ENCODE measurements at places on chromosomes 16 and 17. TPM values are rescaled to one million over a fixed set of nuclear protein-coding genes. Genes with fewer than 3 reads are reported as not detected.

PRAC1 gene
- total RNA-seq: not detected

CX3CL1 gene
- not detected for total RNA-seq

PRPF8 gene
- 405 TPM for total RNA-seq

OR1A1 gene
- not detected for total RNA-seq

CRYM gene
- not detected for total RNA-seq

KRT12 gene
- not detected for total RNA-seq

ATXN2L gene
- total RNA-seq: 337 TPM

FOXO3B gene
- total RNA-seq: 5.7 TPM

CCT6B gene
- 0.96 TPM for total RNA-seq

NPIPA3 gene
- total RNA-seq: 2.7 TPM

SPN gene
- total RNA-seq: 191 TPM

SULT1A1 gene
- total RNA-seq: 8.4 TPM

GCGR gene
- total RNA-seq: not detected

PRSS36 gene
- 0.34 TPM for total RNA-seq

HAS3 gene
- 0.73 TPM for total RNA-seq

NTN1 gene
- 0.34 TPM for total RNA-seq

TMC8 gene
- 234 TPM for total RNA-seq

CA5A gene
- total RNA-seq: 0.13 TPM

SOX15 gene
- total RNA-seq: 0.20 TPM

AHSP gene
- total RNA-seq: not detected

TGFB1I1 gene
- 1.2 TPM for total RNA-seq

TBC1D28 gene
- total RNA-seq: not detected

PLK1 gene
- total RNA-seq: 54.7 TPM

PRKCB gene
- total RNA-seq: 109 TPM

ABCC12 gene
- not detected for total RNA-seq

KRT10 gene
- 27.2 TPM for total RNA-seq

CACNG1 gene
- not detected for total RNA-seq

NIP7 gene
- total RNA-seq: 80.7 TPM

RRAD gene
- 0.83 TPM for total RNA-seq

CCDC144A gene
- total RNA-seq: 2.7 TPM

FOXJ1 gene
- not detected for total RNA-seq

TBC1D3I gene
- total RNA-seq: 0.36 TPM

COPRS gene
- total RNA-seq: 64.6 TPM

PDPR gene
- total RNA-seq: 41.4 TPM

NACA2 gene
- 0.60 TPM for total RNA-seq

MLX gene
- 75.4 TPM for total RNA-seq

CCR7 gene
- 166 TPM for total RNA-seq

All from activated T-helper 1 cell treated with anti-CD3 and anti-CD28 coated beads, Interleukin-12 subunit alpha, Interleukin-12 subunit beta, Interleukin-2, Interleukin-4 antibody, amounts not matched to agents 30 ng/mL and 10 ng/mL and 1 ng/mL, durations not matched to agents 14 hours and 24 hours and 36 hours (primary cell).